Activated naive CD4-positive, alpha-beta T cell treated with anti-CD3 and anti-CD28 coated beads, Interleukin-2, amount 50 U/mL, for 72 hours (primary cell): ENCODE measurements at places on chromosomes 12 and 14.

GRCh38 chr12:113582521-113583218 is 111.0 kb upstream of the LHX5 start:
- no peak for DNase-seq

DNA sequence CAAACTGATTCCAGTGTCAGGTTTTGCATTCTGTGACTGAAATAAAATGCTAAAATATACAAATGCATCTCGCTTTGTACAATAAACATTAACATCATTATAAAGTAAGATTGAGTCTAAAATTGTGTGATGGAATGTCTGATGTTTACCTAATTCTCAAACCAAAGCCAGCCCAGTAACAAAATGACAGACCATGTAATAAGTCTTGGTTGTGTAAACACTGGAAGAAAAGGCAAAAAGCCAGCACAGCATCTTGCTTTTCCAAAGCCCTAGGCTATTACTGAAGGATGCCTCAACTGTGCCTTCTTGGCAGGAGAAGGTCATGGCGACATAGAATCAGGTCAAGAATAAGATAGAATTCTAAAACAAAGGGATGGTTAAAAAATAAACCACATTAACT is 169.6 kb downstream of the EGLN3 start:
- no peak for DNase-seq

DNA sequence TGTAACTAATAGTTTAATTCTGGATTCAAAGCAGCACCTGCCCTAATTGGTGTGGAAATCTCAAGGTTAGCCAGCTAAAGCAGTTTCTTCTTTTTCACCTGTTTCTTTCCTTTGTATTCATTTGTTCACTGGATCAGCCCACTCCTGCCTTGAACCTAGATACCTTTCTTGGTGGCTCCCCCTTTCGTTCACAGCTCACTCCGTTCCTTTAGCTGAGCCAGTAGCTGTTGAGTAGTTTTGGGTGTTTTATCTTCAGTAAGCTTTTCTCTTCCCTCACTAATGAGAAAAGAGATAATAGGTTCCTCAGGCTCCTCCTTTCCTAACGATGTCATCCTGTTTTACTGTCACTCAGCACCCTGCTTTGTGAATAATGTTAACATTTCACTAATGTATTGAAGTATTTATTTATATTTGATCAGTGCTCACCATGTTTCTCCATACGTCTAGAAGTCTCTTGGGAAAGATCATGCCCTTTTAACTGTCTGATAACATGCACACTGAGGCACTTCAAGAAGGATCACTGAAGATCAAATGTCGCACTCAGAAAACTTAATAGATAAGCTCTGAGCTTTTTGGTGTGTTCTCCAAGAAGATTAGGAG is 121.1 kb downstream of the TGFB3 start:
- DNase-seq, result no peak

DNA sequence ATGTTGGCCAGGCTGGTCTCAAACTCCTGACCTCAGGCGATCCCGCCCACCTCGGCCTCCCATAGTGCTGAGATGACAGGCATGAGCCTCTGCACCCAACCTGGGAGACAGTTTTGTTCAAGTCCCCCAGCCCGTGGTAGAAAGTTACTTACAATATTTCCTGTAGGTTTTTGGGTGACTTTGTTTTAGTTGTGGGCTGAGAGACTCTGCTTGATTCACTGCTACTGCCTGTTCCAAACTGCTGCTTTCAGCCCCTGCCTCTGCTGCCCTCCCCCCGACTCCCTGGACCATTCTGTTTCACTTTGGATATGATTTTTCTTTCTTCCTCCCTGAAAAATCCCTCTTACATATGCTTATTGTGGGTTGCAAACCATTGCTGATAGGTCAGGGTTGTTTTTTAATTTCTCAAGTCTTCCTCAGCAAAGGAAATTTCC is 13.4 kb upstream of the PCNX1 start:
- no peak for DNase-seq

DNA sequence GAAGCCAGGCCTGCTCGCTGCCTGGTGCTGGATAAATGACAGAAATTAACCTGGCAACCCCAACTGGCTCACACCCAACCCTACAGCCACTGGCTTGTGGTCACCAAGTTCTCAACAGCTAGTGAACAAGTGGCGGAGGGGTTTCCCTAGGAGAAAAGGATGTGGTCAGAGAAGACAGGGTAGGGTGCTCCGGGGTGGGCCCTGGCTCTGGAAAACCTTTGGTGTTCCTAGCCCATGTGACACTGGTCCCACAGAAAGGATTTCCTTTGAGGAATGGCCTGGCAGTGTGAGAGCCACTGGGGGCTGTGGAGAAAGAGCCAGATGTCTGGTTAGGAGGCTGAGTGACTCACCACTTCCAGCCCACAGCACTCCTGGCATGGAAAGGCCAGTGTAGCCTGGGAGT is 8.7 kb downstream of the SYNE3 start:
- no peak for DNase-seq

- DNase-seq, result peak; percentile 11
Observed at GRCh38 chr12:75722714-75723200, 211.3 kb upstream of the KRR1 start.

GRCh38 chr12:107522692-107523477 is 162.7 kb upstream of the PWP1 start:
- no peak for DNase-seq

DNA sequence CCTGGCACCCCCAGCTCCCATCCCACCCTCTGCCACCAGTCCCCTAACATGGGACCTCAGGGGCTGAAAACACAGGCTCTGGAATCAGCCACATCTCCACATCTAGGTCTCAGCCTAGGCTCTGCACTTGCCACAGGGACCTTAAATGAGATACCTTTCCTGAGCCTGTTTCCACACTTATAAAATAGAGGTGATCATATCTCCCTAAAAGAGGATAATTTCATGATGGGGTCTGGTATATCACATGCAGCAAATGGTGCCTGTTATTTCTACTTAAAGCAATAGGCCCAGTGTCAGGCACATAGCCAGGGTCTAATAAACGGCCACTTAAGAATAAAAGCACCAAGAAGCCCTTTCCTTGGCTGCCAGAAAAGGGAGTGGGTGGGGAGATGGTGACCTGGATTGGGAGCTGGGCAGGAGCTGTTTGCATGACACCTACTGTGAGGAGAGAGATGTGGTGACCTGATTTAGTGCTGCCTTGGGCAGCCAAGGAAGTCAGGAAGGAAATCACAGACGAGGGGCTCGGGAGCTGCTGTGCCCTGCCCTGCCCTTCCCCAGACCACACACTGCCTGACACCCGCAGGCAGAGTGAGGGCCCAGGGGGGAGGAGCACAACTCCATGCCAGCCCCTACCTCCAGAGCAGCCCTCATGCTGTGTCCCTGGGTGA is 71.2 kb downstream of the IRF2BPL start:
- no peak for DNase-seq

DNA sequence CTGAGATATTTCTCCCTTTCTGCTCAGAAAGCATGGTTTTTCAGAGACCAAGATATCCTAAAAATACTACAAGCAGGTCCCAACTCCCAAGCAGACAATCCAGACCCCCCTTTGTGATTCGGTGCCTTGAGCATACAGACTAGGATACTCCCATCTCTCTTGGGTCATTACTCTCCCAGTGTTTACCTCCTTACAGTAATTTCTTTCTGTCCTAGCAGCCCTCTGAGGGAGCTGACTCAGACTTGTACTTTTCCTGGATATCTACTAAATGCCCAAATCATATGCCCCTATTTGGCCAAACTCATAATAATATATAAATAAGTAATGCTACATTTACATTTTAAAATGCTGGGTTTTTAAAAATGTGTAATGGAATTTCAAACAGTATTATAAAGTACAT is 355.6 kb downstream of the LRIG3 start:
- DNase-seq, result no peak

- DNase-seq, result peak; percentile 62
Observed at GRCh38 chr12:57765003-57765697, 1.7 kb downstream of the CYP27B1 start.

GRCh38 chr12:4215229-4216186 is 58.1 kb upstream of the CCND2 start:
- peak; percentile 33 for DNase-seq
